ENCODE measurements at places on chromosomes 1 and 21.
A peak's percentile ranks its signal among the peaks of the same experiment; 100 is the strongest.

GRCh38 chr1:37042506-37042905 is 8.2 kb upstream of the GRIK3 start:
- DNase-seq = no peak

- DNase-seq = no peak
Observed at GRCh38 chr1:186763107-186763506, 65.6 kb upstream of the PLA2G4A start.

DNA sequence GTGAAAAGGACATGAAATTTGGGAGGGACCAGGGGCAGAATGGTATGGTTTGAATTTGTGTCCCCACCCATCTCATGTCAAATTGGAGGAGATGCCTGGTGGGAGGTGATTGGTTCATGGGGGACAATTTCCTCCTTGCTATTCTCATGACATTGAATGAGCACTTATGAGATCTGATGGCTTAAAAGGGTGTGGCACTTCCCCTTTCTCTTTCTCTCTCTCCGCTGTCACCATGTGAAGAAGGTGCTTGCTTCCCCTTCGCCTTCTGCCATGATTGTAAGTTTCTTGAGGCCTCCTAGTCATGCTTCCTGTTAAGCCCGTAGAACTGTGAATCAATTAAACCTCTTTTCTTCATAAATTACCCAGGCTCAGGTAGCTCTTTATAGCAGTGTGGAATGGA is 7.6 kb upstream of the GBP4 start:
- DNase-seq = no peak

DNA sequence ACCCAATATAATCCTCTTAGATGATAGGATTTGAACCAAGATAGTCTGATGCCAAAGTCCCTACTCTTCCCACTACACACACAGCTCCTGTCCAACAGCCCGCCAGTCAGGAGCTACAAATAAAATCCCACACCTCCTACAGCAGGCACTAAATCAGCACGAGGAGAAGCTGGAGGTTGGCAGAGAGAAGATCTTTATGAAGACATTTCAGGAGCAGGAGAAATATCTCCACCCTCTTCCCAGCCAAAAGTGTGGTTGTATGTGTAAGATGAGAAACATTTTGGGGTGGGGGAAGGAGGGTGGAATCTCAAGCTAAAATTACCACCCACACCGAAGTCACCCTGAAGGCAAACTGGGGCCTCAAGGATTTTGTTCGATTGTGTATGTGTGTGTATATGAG is 54.5 kb downstream of the PLXNA2 start:
- no peak for DNase-seq

DNA sequence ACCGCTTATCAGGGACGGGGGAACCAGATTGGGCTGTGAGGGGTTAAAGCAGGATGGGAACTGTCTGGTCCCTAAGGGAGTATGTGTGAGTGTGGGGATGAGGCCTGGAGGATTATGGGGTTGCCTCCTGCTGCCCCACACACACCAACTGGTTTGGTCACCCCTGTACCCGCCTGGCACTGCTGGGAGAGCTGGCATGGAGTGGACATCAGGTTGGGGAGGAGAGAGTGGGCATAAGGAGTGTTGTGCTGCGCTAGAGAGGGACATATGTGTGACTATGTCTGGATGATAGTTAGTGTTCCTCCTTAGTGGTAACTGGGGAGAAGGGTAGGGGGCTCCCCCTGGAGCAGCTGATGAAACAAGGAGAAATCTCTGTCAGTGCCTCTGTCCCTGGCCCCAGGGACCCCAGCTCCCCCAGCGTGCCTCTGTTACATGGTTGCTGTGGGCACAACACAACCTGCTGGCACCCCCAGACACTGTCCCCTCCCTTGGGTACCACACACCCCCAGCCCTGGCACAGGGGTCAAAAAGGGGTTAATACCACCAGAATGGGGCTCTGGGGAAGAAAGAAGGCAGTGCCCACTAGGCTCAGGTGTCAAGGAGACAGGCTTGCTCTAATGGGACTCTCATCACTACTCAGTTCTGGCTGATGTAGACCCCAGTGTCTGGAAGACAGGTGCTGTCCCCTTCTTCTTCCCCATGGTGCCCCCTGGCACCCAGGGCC is 1.9 kb downstream of the ZBTB7B start:
- no peak for DNase-seq

- DNase-seq = no peak
Observed at GRCh38 chr1:92168657-92169056, 49.1 kb upstream of the C1orf146 start.

DNA sequence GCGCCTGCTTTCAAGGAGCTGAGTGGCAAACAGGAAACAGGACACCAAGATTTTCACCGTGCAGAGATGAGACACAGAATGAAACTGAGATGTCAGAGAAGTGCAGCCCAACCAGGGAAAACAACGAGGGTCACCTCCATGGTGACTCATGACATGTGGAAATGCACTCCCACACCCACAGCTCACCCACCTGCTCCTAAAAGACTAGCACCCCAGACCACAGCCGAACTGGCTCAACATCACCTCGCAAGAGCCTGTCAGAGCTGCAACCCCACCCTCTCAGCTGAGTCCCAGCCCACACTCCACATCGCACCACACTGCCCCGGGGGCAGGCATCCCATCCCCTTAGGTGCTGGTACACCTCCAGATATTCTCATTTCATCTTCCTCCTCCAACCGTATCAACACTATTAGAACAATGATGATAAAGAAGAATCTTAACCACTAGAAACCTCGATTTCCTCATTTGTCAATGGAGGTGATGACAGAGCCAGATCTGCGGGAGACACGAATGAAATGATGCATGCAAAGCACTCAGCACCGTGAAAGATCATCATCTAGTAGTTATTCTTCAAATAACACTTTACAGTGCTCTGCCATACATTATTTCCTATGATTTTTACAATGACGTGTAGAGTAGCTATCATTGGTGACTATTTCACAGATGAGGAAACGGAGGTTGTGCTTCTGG is 103.2 kb downstream of the DMRTB1 start:
- DNase-seq = no peak

GRCh38 chr1:63789856-63790605 is 16.2 kb downstream of the ROR1 start:
- DNase-seq = no peak

- DNase-seq = no peak
Observed at GRCh38 chr21:22880573-22880972, 1882.4 kb downstream of the NCAM2 start.

DNA sequence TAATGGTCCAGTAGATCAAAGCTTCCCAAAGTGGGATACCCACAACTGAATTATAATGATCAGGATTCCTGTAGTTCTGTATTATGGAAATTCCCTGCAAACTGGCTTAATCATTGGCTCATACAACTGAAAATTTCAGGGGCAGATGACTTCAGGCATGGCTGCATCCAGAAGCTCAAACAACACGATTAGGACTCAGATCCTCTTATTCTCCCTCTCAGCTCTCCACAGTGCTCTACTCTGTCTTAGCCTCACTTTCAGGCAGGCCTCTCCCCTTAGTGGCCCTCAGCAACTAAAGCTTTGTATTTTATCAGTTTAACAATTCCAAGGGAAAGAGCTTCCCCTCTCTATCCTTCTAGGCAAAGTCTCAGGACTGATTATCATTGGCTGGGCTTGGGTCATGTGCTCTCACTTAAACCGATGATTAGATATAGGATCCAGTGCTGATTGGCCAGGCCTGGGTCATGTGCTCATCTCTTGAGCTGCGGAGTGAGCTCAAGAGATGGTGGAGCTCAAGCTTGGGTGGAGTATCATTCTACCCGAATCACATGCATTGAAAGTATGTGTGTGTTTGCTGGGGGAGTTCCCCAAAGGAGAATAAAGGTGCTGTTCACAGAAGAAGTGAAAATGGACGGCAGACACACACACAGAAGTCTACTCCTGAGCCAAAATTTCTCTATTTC is 57.9 kb upstream of the RUNX3 start:
- no peak for DNase-seq

DNA sequence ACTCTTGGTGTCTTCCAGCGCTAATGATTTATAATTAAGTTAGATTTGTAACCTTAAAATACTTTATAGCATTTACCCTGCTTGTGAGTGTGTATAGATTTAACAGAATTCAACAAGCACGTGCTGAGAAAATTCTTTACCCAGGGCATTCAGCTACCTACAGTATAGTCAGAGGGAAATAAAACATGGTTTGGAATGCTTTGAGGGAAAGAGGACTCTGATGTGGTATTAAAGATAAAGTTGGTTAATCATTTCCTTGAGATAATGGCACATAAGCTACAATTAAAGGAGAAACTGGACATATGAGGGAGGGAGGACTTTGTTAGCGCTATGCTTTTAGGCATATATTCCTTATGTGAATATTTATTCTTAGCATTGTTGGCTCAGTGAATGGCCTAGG is 26.4 kb upstream of the IL12RB2 start:
- DNase-seq = no peak

- DNase-seq = no peak
Observed at GRCh38 chr1:32316903-32317277, 19.1 kb downstream of the MARCKSL1 start.

DNA sequence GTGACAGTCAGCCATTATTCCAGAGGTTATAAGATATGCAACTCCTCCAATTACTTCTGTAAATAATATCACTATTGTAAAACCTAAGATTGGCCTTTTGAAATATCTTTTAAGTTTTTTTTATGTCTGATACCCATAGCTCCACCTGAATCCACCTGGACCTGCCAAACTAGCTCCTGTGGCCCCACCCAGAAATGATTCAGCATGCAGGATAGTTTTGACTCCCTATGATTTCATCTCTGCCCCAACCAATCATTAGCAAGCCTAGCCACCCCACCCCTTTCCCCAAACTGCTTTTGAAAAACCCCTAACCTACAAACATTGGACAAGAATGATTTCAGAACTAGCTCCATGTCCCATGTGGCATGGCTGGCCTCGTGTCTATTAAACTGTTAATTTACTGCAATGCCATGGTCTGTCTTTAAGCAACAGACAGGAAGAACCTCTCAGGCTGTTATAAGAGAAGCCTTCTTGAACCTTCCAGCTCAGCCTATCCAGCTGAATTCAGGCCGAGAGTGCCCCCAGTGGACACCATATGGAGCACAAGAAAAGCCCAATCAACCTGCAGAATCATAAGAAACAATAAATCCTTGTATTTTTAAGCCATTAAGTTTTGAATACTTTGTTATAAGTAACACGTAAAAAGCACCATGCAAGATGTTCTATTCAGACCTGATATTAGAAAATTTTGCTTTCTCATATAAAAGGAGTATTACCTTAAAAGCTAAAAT is 263.0 kb upstream of the ZRANB2 start:
- DNase-seq = no peak

- no peak for DNase-seq
Observed at GRCh38 chr1:27990920-27991537, 31.3 kb downstream of the XKR8 start.

- no peak for DNase-seq
Observed at GRCh38 chr1:201653883-201654282, 115.0 kb downstream of the NAV1 start.

- DNase-seq = no peak
Observed at GRCh38 chr1:93658188-93658587, 23.4 kb downstream of the BCAR3 start.

DNA sequence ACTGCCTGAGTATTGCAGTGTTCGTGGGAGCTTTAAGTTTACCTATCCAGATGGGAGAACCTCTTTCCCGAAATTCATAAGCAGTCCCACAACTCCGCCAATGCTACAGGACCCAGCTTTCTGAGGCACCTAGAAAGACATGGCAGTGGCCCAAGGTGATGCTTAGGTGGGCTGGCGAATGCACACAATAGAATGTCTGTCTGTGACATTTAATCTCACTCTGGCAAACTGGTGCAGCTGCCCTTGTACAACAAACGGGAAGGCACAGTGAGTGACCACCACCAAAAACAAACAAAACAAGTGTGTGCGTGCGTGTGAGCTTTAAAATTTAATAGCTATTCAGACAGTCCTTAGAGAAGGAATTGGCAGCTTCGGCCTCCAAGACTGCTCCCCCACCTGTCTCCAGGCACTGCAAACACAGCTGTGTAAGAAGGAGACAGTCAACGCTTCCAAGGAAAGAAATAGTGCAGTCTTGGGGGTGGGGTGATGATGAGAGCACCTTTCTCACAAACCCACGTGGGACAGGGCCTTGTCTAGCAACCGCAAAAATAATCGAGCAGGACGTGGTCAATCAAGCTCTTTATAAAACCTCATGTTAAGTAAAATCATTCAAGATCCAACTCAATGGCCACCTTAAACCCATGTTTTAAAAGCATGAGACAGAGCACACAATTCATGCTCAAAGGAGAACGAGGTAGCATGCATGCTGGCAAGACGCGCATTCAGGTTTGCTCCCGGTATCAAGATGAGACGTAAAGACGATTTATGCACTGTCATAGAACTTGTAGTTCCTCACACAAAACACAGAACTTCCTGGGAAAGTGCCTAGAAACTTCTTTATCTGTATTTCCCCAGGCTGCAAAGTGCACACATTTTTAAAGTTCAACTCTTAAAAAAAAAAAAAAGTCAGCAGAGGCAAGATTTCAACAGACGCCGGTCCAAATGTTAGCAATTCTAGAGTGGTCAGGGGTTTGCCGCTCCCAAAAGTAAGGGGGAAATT is 84.1 kb downstream of the TM2D1 start:
- DNase-seq = no peak

GRCh38 chr1:52665006-52665941 is 32.3 kb downstream of the SHISAL2A start:
- no peak for DNase-seq

GRCh38 chr1:183284086-183284485 is 98.0 kb downstream of the LAMC2 start:
- DNase-seq = no peak

- DNase-seq = peak; percentile 50
Observed at GRCh38 chr1:42173155-42173933, 8.8 kb upstream of the GUCA2A start.

Measured in stimulated activated CD8-positive, alpha-beta memory T cell treated with anti-CD3 and anti-CD28 coated beads, Interleukin-4, amount 100 ng/mL, for 4 hours (primary cell).